Activated CD4-positive, alpha-beta T cell treated with anti-CD3 and anti-CD28 coated beads for 24 hours (primary cell): ENCODE measurements at places on chromosomes 5 and 9.

DNA sequence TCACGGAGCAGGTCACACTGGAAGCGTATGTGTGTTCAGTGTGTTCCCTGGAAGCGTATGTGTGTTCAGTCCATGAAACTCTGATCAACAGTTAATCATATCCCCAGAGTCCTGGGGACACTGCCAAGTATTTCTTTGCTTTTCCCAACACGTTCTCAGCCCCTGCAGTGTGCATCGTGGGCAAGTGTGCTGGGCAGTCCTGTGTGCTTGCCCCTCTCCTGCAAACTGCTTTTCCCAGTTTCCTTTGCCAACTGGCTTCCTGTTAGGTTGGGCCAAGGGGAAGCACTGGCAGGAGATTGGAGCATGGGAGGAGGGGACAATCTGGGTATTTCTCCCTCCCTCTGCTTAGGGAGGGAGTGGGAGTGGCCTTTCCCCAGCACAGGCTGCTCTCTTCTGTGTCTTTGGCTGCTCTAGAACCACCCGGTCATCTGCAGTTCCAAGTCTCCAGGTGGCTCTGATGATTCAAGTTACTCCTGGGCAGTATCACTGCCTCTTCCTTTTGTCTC, 36.8 kb upstream of the NEK6 start:
- DNase-seq: no peak

GRCh38 chr5:35826056-35826455, 30.6 kb upstream of the IL7R start:
- DNase-seq: no peak

DNA sequence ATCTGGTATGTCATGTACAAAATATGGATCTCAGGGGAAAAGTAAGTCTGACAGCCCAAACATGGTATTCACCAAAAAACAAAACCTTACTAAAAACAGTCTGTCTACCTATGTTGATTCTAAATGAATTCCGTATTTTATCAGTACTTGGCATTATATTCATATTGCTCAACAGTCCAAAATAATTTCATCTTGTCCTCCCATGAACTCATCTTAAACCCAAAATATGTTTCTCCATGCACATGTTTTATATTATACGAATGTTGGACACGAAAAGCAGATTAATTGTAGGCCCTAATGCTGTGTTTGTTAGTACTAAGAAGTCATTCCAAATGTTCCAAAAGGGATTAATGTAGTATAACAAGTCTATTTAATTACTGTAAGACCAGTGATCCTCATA, 20.1 kb downstream of the NFIB start:
- DNase-seq: no peak

DNA sequence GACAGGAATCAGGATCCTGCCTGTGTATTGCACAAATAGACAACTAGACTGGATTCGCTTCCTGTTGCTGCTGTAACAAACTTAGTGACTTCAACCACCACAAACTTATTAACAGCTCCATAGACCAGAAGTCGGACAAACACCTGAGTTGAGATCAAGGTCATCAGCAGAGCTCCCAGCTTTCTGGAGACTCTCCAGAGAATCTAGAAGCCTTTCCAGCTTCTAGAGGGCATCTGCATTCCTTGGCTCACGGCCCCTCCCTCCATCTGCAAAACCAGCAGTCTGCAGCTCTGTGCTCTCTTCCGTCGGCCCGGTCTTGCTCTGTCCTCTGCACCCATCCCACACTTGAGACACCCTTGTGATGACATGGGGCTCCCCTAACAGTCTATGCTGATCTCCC, 99.1 kb downstream of the KCNT1 start:
- no peak for DNase-seq

- no peak for DNase-seq
Measured at GRCh38 chr5:39502704-39503103, 77.9 kb upstream of the DAB2 start.

- DNase-seq: no peak
Measured at GRCh38 chr5:3323144-3323543, 272.5 kb upstream of the IRX1 start.

- no peak for DNase-seq
Measured at GRCh38 chr9:14314929-14315874, 1.3 kb upstream of the NFIB start.

- no peak for DNase-seq
Measured at GRCh38 chr9:126296687-126297086, 29.9 kb upstream of the MVB12B start.

- DNase-seq: no peak
Measured at GRCh38 chr9:127968042-127968441, 12.7 kb downstream of the EEIG1 start.

GRCh38 chr5:128276537-128277216, 193.1 kb downstream of the SLC12A2 start:
- DNase-seq: no peak

DNA sequence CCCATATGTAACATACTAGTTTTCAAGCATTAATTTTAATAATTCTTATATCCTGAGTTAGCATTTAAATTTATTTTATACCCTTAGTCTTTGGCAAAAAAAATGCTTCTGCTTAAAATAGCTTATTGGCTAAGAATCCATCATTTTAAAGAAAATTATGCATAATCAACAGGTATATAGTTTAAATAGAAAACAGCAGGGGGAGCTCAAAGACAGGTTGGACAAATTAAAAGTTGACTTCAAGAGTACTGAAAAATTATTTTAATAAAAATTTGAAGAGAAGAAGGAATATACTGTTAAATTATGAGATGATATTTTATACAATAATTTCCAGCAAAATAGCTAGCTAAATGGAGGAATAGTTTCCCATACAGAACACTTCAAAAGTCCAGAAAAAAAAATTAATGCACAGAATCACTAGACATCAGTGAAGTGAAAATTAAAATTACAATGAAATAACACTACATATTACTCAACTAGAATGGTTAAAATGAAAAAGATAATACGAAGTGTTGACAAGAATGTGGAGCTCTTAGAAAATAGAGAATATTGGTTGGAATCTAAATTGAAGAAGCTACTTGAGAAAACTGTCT, 387.1 kb downstream of the PDE4D start:
- DNase-seq: no peak

DNA sequence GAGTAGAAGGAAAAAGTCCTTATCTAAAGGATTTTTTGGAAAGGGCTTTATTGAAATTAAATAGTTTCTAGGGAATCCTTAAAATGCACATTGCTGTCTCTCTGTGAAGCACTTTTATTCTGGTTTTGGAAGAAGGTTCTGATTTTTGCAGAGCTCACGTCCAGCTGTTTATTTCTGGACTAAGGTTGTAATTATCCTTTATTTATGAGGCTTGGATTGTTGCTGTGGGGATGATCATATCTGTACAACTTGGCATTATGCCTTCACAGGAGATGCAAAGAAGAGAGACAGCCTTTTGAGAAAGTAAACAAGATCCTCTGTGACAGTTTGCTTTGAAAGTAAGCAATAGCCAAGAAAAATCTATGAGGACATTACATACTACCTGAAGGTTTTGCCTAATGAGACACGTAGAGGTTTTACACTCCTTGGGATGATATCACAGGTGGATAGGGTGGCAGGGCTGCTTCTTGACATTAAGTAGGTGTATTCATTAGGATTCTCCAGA, 14.6 kb downstream of the SMARCA2 start:
- no peak for DNase-seq
